ENCODE measurements at places on chromosomes 1 and 21. TPM values are rescaled to one million over a fixed set of nuclear protein-coding genes. Genes with fewer than 3 reads are reported as not detected.

DNA sequence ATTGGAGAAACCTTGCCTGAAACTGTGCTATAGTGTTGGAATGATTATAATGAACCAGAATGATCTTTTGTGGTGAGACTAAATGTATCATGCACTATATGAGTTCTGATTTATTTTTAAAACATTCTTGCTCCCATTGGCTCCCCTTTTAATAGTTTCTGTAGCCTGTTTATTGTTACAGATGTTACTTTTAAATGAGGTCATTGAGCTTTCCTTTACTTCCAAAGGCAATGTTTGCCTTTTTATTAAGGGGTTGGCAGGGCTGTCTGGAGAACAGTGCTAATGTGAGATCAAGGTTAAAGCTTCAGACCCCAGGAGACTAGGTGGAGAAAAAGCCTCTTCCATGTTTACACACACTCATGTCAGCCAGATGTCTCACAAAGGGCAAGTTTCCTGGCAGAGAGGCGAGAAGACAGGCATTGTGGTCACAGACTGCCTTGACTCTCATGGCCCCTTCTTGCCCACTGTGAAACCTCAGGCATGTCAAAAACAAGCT, 120.6 kb upstream of the RAVER2 start:
- H3K27me3 ChIP-seq = peaks cover 7% of the 10 kb centered on the region
- no peaks in the 10 kb centered on the region for H3K4me1 ChIP-seq
- DNase-seq = no peak
- no peaks in the 10 kb centered on the region for H3K36me3 ChIP-seq

The VAV3 gene
- total RNA-seq = 2.3 TPM

The PTPRU gene
- total RNA-seq = 0.13 TPM

The ILDR2 gene
- 9.3 TPM for total RNA-seq

The CELF3 gene
- total RNA-seq = not detected

DNA sequence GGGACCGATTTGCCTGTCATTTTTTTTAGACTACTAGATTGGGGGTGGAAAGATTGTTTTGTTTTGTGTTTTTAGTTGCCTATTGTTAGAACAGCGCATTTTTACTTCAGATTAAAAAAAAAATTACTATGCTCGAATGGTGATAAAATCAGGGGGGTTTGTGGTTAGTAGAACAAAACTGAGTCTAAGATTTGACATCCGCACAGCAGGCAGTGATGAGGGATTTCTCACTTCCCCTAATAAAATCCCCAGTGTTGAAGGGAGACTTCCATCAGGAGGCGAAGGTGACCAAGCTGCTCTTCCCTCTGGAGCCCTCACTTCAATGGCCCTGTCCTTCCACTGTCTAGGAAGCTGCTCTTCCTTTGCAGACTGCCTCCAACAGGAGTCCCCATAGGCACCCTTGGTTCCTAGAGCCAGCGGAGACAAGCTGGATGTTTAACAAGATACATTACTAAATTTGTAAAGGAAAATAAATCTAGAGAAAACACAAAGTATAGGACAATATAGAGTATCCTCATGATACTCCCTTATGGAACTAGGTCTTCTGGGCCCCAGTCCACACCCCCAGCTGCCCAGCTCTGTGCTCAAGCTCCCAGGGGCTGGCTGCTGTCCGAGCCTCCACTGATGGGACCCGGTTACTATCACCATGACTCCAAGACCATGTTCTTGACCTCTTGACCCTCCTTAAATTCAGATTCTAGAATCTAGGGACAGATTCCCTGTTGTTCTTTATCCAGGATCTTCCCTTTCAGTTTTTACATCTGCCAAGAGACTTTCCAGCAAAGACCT, 31.0 kb downstream of the TENT5C start:
- no peak overlapping the region for H3K4me3 ChIP-seq
- H3K4me1 ChIP-seq = peaks cover 36% of the 10 kb centered on the region
- H3K27me3 ChIP-seq = no peaks in the 10 kb centered on the region
- H3K36me3 ChIP-seq = no peaks in the 10 kb centered on the region
- DNase-seq = peak; percentile 9

The TNFRSF25 gene
- 82.9 TPM for total RNA-seq

DNA sequence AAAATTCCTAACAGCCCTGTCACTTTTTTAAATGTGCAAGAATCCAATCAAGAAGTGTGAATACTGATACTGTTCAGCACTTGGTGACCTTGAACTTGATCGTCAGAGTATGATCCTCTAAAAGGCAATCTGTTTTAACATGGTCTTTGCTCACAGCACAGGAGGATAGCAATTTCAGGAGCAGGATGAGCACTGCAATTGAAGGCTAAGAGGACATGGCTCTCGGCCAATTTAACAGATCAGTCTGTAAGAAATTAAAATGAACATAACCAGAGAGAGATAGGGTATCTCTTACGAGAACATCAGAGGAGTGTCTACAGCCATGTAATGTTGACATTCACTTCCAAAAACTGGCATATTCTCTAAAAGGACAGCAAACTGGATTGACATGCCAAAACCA, 243.1 kb downstream of the LTN1 start:
- no peak for DNase-seq
- no peaks in the 10 kb centered on the region for H3K27me3 ChIP-seq
- H3K36me3 ChIP-seq = peaks cover 2% of the 10 kb centered on the region
- H3K4me1 ChIP-seq = no peaks in the 10 kb centered on the region

DNA sequence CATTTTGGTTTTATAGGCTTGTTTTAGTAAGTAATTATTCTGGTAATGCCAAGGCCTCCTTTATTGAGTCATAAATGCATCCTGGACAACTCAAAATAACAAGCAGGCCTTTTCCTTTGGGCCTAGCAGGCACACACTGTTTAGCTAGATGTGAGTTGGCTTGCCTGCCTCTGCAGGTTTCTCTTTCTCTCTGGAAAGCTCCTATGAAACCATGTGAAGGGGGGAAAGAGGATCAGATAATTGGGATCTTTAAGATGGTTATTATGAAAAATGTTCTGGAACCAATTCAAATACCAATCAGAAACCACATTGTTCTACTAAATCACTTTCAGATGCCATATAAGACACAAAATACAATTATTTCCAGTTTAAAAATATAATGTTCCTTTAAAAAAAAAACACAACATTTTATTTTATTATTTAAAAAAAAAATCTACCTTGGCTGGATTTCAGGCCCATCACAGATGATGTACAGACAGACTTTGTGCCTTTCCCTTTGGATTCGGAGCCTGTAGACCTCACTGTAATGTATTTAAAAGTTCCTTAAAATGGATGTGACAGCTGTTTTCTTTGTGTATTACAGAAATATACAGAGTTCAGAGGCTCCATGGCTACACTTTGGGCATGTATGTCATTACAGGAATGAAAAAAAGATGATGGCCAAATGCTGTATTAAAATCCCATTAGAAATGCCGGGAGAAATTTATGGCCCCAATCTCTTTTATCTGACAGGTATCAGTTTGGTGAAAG, 80.2 kb downstream of the NTMT2 start:
- no peak overlapping the region for H3K27ac ChIP-seq
- no peaks in the 10 kb centered on the region for H3K36me3 ChIP-seq
- no peak for DNase-seq
- peaks cover 6% of the 10 kb centered on the region for H3K27me3 ChIP-seq

DNA sequence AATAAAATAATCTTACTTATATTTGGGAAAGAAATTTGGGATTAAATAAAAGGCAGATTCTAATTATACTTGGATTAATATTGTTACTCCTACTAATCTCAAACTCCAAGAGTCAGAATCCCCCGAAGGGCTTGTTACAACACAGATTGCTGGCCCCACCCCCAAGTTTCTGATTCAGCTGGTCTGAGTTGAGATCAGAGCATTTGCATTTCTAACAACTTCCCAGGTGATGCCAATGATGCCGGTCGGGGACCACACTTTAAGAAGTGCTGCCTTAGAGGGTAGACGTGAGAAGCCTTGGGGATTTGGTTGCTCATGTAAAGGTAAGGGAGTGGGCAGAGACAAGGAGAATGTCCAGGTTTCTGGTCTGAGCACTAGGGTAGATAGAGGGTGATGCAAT, 47.2 kb downstream of the FMN2 start:
- H3K4me3 ChIP-seq = no peak overlapping the region
- H3K4me1 ChIP-seq = no peaks in the 10 kb centered on the region
- H3K27me3 ChIP-seq = no peaks in the 10 kb centered on the region

DNA sequence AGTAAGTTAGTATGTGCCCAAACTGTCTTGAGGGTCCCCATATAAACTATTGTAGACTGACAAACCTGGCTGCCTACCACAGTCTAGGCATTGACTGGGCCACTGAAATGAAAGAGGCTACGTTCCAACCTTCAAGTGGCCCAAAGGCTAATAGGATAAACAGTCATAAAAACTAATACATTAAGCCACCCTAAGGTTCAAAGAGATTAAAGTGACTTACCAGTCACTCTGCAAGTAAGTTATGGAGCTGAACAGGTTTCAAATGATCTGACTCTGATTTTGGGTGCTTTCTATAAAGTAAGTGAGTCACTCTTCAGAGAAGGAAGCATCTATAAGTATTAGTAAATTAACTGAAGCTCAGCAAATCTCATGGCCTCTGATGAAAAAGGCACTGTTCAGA, 38.0 kb downstream of the PLPP3 start:
- DNase-seq = no peak
- H3K27me3 ChIP-seq = no peaks in the 10 kb centered on the region
- H3K4me3 ChIP-seq = no peak overlapping the region

GRCh38 chr1:17235135-17235885, 13.6 kb upstream of the PADI3 start:
- no peaks in the 10 kb centered on the region for H3K36me3 ChIP-seq
- no peak overlapping the region for H3K4me3 ChIP-seq
- no peak overlapping the region for H3K27ac ChIP-seq
- H3K27me3 ChIP-seq = no peaks in the 10 kb centered on the region
- no peaks in the 10 kb centered on the region for H3K4me1 ChIP-seq
- DNase-seq = no peak

The GLIS1 gene
- not detected for total RNA-seq

The RNF187 gene
- total RNA-seq = 127 TPM

The IGSF5 gene
- not detected for total RNA-seq

DNA sequence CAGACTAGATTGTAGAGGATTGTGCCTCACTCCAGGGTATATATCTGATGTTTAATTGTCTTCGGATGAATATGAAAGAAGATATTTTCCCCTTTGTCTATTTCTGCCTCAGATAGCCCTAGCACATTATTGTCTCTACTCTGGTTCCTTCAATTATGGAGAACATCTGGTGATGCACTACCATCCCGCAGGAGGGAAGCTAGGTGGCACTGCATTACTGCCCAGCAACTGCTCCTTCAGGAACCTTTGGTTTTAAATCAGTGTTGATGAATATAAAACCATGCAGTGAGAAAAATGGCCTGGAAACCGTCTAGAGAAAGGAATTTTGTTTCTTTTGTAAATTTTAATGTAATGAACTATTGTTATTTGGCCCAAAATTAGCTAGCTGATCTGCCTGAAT, 68.5 kb downstream of the GPR88 start:
- H3K4me1 ChIP-seq = no peaks in the 10 kb centered on the region
- DNase-seq = no peak
- no peak overlapping the region for H3K27ac ChIP-seq
- H3K36me3 ChIP-seq = peaks cover under 1% of the 10 kb centered on the region
- H3K4me3 ChIP-seq = no peak overlapping the region
- peaks cover 23% of the 10 kb centered on the region for H3K27me3 ChIP-seq

DNA sequence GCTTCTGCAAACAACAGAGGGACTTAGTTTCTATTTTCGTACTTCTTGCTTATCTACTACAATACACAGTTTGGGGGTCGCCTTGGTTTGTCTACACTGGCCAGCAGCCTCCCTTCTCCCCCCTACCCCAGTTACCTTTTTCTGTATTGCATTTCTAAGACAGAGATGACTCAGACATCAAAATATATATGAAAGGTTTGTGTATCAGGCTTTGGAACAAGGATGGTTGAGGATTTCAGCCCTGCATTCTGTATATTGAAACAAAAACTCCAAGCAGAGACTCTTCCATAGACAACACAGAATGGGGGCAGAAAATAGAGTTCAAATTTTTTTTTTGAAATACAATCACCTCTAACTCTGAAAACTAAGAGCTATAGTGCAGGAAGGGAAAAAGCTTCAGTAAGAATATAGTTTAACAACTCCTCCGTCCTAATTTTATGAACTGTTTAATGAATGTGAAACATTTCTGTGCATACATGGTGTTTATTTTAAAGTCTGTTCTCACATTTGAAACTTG, 1.9 kb downstream of the SAMD13 start:
- H3K27ac ChIP-seq = no peak overlapping the region
- H3K4me3 ChIP-seq = no peak overlapping the region
- H3K27me3 ChIP-seq = peaks cover 16% of the 10 kb centered on the region
- DNase-seq = no peak

- no peak for DNase-seq
- H3K27me3 ChIP-seq = no peaks in the 10 kb centered on the region
Observed at GRCh38 chr1:225415307-225415706, 12.5 kb downstream of the LBR start.

- H3K27me3 ChIP-seq = peaks cover 33% of the 10 kb centered on the region
- no peak overlapping the region for H3K4me3 ChIP-seq
Observed at GRCh38 chr1:89475269-89475668, 49.4 kb upstream of the LRRC8B start.

- no peak overlapping the region for H3K4me3 ChIP-seq
- H3K27ac ChIP-seq = no peak overlapping the region
Observed at GRCh38 chr1:59417406-59417805, 120.5 kb downstream of the FGGY start.

DNA sequence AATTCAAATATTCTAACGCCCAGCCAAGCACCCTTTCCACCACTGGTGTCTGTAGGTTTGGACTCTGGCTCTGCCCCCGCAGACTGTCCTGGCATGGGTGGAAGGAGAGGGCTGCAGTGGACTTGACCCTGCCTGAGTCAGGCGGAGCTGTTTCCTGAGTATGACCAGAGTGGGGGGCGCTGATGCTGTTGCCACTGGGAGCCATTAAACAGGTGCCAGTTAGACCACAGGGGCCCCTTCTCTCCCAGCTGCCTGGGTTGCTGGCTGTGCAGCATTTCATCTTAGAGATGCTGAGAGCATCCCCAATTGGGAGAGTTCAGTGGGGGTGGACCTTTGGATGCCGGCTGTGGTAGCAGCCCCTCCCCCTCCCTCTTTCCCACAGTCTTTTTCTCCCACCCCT, 539.5 kb downstream of the MATN1 start:
- H3K4me3 ChIP-seq = no peak overlapping the region
- no peak overlapping the region for H3K27ac ChIP-seq
- H3K27me3 ChIP-seq = peaks cover 6% of the 10 kb centered on the region
- H3K4me1 ChIP-seq = no peaks in the 10 kb centered on the region

GRCh38 chr1:183918589-183918988, 113.7 kb downstream of the RGL1 start:
- H3K4me1 ChIP-seq = peaks cover 21% of the 10 kb centered on the region
- no peak for DNase-seq
- H3K36me3 ChIP-seq = peaks cover 2% of the 10 kb centered on the region
- no peak overlapping the region for H3K27ac ChIP-seq
- no peaks in the 10 kb centered on the region for H3K27me3 ChIP-seq

DNA sequence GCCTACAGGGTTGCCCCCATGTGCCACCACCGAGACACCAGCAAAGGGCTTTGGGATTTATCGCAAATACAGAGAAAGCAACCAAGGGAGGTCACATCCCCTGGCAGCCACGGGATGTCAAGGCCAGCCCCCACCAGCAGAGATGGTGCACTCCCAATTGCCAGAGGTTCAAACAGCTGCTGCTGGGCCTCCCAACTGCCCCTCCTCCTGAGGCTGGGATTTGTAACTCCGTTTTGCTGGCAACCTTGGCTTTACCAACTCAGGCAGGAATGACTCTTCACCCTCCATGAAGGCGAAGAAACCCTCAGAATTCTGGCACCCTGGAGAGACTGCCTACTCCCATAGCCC, 11.6 kb downstream of the TMEM53 start:
- no peaks in the 10 kb centered on the region for H3K27me3 ChIP-seq
- no peak for DNase-seq
- no peak overlapping the region for H3K27ac ChIP-seq
- no peaks in the 10 kb centered on the region for H3K36me3 ChIP-seq
- peaks cover 14% of the 10 kb centered on the region for H3K4me1 ChIP-seq
- no peak overlapping the region for H3K4me3 ChIP-seq

The SLC37A1 gene
- total RNA-seq = 12.7 TPM

Data from activated CD4-positive, alpha-beta memory T cell treated with anti-CD3 and anti-CD28 coated beads, Interleukin-2, amount 10 ng/mL, durations not matched to agents 7 days and 5 days (primary cell).